ENCODE measurements at places on chromosomes 3 and 15.

DNA sequence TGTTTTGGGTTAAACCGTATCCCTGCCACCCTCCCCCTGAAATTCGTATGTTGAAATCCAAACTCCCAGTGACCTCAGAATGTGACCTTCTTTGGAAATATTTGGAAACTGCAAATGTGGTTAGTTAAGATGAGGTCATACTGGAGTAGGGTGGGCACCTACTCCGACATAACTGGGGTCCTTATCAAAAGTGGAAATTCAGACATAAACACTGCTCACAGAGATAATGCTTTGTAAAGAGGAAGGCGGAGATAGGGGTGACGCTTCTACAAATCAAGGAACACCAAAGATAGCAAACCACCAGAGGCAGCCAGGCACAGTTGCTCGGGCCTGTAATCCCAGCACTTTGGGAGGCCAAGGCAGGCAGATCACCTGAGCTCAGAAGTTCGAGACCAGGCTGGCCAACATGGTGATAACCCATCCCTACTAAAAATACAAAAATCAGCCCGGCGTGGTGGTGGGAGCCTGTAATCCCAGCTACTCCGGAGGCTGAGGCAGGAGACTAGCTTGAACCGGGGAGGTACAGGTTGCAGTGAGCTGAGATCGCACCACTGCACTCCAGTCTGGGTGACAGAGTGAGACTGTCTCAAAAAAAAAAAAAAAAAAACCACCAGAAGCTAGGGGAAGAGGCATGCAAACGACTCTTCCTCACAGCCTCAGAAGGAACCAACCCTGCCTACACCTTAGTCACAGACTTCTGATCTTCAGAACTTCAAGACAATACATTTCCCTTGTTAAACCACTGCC is 51.1 kb upstream of the CHD2 start:
- peak; percentile 56 for DNase-seq

DNA sequence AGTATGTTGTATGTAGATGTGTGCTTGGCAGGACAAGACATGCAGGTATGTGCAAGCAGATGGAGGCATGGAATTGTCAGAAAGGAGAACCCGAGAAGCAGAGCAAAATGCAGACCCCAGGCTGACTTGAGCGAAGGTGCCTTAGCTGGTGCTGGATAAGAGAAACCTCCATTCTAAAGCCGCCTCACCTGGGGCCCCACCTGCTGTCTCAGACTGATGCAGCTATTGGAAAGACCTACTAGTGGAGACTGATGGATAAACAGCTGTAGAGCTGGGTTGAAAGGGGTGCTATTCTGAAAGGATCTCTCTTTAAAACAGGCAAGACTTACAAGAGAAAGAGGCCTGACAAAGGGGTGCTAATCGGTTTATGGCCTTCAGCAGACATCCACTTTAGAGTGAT is 86.2 kb downstream of the EPHB1 start:
- DNase-seq = no peak

GRCh38 chr3:106059953-106060517 is 191.2 kb upstream of the CBLB start:
- DNase-seq = no peak

GRCh38 chr3:102163039-102163817 is 271.6 kb upstream of the ZPLD1 start:
- DNase-seq = no peak

DNA sequence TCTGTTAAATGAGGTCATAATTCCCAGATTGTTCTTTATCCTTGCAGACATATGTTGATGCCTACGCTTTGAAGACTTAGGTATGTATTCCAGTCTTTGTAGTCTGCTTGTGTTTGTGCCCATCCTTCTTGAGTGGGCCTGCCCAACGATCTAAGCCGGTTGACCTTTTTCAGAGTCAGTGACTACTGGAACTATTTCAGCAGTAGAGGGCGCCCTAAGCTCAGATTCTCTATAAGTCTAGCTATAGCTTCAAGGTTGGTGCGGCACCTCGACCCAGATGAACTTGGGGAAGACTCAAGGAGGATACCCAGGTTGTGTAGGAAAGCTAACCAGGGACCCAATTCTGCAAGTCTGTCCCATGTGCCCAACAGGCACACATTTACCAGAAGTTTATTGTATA is 228.8 kb upstream of the PPP2R3A start:
- DNase-seq = no peak

- no peak for DNase-seq
Observed at GRCh38 chr3:52440671-52441070, 4.2 kb downstream of the SEMA3G start.

DNA sequence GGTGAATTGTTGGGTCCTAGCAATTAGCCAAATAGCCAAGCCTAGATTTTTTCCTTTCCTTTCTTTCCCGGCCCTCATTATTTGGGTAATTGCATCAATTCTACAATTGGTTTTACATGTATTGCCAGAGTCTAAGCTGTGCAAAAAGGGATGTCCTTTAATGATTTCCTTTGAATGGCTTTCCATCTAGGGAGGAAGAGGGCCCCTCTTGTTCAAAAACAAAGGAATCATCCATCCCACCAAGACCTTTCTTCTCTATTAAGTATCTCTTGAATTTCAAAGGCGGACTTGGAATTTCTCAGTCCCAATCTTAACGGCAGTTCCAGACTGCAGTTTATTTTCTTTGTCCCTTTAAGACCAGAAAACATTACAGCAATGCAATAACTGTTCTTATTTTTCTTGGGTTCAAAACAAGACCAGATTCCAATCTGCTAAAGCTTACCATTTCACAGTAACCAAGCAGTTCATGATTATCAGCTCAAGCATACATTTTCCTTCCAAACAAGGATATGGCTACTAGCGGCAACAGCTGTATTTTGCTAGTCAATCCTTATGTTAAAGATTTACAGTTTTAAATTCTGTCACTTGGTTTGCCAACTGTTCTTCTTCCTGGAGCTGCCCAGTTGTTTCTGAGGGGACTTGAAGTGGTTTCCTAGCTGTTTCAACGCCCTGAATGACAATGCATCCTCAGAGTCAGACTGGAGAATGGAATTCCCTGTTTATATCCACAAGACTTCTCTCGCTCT is 91.4 kb upstream of the LRIG1 start:
- no peak for DNase-seq

GRCh38 chr3:102037209-102037608 is 187.9 kb downstream of the NFKBIZ start:
- DNase-seq = no peak

DNA sequence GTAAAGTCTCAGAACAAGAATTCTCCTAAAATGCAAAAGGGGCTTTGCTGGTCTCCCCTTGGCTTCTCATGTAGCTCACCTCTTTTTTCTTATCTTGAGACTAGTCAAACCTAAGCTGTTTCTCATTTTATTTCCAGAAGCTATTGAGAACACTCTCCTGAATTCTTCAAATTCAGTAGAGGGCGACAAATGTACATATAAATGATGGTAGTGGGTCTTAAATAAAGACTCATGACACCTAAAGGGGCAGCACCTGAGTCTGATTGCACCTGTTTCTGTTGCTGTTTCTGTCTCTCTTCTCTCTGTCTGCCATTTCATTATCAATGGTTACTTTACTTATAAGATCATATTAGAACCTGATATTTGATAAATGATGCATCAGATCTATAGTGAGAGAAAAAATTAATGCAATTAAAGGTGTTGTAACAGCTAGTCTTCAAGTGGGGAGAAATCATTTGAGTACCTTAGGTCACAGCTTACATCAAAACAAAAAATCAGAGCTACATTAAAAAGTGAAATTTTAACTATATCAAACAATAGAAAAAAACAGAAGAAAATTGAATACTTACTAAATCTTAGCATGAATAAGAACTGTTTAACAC is 7.0 kb downstream of the ADIPOQ start:
- DNase-seq = peak; percentile 25

- no peak for DNase-seq
Observed at GRCh38 chr15:64635499-64636495, 139.6 kb downstream of the RBPMS2 start.

Data from activated CD4-positive, alpha-beta memory T cell treated with anti-CD3 and anti-CD28 coated beads for 36 hours (primary cell).